ENCODE measurements at places on chromosomes 7 and 10.

GRCh38 chr7:65722361-65722792 is 150.5 kb upstream of the VKORC1L1 start:
- DNase-seq = peak; percentile 21

DNA sequence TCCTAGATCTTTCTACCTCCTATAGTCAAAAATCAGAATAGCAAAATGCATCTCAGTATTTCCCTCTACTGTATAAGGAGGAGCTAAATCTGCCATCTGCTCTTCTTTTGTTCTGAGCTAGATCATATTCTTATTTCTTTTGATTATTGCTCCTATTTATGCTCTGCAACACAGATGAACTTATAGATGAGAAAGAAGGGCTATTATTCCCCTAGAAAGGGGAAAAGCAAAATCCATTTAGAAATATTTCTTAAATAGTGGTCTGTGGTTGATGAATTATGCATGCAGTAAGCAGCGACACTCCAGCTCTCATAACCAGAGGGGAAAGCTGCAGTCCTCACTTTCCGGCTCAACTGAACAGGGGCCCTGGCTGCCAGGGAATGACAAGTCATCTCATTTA is 207.3 kb upstream of the SORCS1 start:
- DNase-seq = no peak

GRCh38 chr10:112957640-112958092 is 7.6 kb downstream of the TCF7L2 start:
- DNase-seq = no peak

- DNase-seq = no peak
Observed at GRCh38 chr10:94315024-94315451, 47.7 kb downstream of the NOC3L start.

Measured in D721Med (cell line).